ENCODE measurements at places on chromosomes 6 and 20.

DNA sequence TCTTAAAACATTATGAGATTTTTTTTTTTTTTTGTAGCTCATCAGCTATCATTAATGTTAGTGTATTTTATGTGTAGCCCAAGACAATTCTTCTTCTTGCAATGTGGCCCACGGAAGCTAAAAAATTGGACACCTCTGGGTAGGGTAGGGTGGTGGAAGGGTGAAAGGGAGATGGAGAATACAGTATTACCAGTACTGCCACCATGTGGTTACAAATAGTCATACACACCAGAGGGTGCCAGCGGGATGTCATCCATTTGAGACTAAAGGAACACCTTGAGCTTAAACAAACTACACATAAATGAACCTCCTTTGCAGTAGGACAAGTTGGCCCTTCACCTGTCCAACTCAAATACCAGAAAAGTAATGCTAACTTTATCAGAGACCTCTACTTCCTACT, 601.9 kb downstream of the HTR1B start:
- DNase-seq = no peak

DNA sequence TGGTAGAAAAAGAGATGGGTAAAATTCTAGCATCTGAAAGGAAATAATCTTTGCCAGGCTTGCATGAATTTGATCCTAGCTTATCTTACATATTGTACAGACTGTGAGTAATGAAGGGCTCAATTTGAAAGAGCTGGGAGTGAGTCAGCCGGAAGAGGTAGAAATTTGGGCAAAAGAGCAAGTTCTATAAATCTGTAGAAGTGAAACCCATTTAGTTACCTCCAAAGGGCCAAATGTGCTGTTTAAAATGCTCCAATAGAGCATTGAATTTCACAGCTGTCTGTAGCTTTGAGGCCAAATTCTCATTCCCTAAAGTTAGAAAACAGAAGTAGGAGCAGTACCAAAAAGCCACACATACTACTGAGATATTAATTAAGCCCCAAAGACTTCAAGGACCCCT, 466.1 kb downstream of the BTBD3 start:
- DNase-seq = no peak

DNA sequence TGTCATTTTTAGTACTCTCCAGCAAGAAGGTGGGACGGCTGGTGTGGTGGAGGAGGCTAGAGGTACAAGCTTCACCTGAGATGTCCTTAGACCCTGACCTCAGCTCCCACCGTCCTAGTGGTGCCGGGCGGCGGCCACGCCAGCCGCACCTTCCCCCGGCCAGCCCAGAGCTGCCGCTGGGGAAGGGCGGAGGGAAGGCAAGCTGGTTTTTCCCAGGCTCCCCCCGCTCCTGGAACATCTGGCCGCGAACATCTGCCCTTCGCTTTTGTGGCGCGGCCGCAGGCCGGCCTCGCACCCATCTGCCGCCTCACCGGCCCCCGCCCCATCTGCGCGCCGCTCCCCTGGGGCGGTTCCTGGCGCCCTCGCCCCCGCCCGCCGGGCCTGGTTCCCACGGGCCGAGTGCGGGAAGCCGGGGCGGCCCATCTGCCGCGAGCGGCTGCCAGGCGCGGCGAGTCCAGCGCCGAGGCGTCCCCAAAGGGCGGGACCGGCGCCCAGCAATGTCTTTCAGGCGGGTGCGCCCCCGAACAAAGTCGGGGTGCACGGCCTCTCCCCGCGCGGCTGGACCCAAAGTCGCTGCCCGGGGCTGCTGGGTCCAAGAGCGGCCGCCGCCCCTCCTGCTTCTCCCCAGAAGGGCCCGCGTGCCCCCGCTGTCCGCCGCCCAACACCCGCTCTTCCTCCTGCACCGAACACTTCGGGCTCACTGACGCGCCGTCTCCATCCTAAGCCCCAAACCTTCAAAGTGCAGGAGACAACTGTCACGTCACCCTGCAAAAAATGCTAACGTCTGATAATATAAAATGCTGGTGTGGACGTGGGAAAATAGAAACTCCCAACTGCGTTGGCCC, 17.3 kb upstream of the ID1 start:
- no peak for DNase-seq

- no peak for DNase-seq
Measured at GRCh38 chr6:22468256-22468965, 101.0 kb upstream of the HDGFL1 start.

GRCh38 chr6:73722318-73723060, 26.5 kb downstream of the CD109 start:
- DNase-seq = no peak

DNA sequence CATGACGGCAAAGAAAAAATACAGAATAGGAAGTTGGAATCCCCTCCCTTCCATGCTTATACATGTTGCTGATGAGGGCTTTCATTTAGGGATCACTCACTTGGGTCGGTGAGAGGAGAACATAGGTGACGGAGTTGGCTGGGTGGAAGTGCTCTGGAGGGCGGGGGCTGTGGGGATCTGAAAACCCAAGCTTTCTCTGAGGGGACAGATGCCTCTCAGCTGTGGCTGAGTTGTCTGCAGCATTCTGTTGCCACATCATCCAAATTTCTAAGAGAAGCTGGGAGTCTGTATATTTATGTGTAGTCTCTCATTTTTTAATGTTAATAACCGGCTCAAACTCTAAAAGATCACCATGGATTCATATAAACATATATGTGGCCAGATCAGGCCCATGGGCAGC, 141.5 kb downstream of the PLCB4 start:
- DNase-seq = no peak

GRCh38 chr6:108651340-108652227, 90.9 kb downstream of the FOXO3 start:
- DNase-seq = no peak

- no peak for DNase-seq
Measured at GRCh38 chr6:26459023-26459810, 1.5 kb downstream of the BTN2A1 start.

DNA sequence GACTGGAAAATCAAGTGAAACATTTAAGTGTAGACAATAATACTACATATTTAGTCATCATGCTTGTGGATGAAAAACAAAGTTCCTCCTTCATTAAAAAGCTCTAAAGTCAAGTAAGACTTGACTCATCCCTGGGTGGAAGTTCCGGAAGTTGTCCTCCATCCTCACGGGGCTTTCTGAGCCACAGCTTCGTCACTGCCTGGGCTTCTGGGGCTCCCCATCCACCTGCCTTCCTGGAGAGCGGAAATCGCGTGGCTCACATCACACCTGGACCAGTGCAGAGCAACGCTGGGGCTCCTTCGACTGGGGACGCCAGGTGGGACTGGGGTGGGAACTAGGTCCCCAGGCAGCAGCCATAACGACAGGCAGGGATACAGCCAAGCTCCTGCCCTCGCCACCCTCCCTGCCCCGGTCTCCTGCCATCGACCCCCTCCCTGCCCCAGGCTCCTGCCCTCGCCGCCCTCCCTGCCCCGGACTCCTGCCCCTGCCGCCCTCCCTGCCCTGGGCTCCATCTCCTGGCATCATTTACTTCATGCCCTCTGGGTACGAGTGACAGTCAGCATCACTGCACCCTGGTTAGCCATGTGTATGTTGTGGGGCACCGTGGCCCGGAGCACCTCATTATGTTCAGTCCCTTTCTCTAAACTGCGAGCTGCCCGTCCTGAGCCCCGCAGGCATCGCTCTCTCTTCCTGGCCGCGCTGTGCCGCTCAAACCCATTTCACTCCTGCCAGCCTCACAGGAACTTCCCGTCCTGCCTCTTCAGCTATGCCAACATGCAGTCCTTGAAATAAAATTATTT, 12.9 kb downstream of the THBS2 start:
- DNase-seq = no peak

DNA sequence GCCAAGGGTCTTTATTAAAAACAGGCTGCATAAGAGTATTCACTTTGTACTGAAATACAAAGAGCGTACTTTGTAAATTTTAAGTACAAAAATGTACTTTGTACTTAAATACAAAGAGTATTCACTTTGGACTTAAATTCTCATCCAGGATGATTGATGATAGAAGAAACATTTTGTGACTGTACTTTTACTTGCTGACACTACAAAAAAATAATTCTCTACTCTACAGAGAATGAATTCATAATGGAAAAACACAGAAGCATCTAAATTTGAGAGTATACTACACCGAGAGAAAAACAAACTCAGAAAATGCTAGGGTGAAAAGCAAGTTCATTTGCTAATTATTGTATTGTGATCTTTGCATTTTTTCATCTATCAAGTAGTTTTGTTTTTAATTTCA, 54.4 kb upstream of the STXBP5 start:
- DNase-seq = no peak

GRCh38 chr6:142014515-142014914, 118.2 kb upstream of the GJE1 start:
- no peak for DNase-seq

GRCh38 chr6:30678964-30679726, 6.3 kb upstream of the DHX16 start:
- no peak for DNase-seq

GRCh38 chr6:53989504-53989903, 121.7 kb upstream of the MLIP start:
- DNase-seq = no peak

- no peak for DNase-seq
Measured at GRCh38 chr20:51125780-51126179, 102.9 kb upstream of the KCNG1 start.

- DNase-seq = no peak
Measured at GRCh38 chr6:95660544-95660943, 83.2 kb downstream of the MANEA start.

DNA sequence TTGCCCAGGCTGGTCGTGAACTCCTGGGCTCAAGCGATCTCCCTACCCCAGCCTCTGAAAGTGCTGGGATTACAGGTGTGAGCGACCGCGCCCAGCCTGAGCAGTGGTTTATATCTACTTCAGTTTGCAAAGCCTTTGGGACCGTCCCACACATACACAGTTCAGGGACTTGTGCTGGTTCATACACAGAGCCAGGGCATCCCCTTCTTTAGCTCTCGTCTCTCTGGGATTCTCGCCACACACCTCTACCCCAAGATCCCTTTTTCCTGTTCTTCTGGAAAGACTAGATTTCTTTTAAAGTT, 12.5 kb downstream of the CAP2 start:
- no peak for DNase-seq

- DNase-seq = no peak
Measured at GRCh38 chr20:36825385-36826104, 50.4 kb upstream of the TLDC2 start.

- no peak for DNase-seq
Measured at GRCh38 chr6:36323062-36323461, 13.6 kb downstream of the BNIP5 start.

- no peak for DNase-seq
Measured at GRCh38 chr6:150255840-150256239, 113.0 kb upstream of the IYD start.

GRCh38 chr20:34023937-34024722, 30.4 kb downstream of the RALY start:
- DNase-seq = no peak

DNA sequence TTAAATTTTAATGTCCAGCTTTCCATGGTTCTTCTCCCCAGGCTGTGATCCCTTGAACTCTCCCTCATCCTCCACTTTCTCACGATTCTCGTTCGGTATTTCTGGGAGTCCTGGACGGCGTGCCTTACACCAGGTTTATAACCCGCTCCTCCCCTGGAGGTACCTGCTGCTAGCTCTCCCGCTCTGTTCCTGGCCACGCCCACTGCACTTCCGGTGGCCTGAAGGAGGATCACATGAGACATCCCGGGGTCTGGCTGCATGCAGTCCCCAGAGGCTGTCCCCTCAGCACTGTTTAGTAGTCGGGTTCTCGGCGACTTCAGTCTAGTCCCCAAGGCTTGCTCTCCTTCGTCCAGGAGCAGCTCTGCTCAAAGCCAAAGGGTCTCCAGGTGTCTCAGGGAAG, 28.4 kb upstream of the GCLC start:
- no peak for DNase-seq

DNA sequence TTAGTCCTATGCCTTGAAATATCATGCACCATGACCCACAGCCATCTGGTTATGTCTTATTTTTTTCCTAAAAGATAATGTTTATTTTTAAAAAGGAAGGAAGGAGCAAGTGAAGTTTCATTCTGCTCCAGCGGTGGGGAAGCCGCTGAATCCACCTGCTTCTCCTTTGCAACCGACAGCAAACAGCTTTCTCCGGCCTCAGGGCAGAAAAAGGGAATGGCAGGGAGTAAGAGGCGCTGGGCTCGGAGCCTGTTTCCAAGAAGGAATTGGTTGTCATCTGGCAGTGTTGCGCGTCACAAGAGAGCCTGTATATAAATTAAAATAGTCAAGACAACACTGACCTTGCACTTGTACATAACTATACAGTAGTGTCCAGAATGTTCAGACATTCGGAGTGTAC, 14.2 kb downstream of the GFRA4 start:
- no peak for DNase-seq

DNA sequence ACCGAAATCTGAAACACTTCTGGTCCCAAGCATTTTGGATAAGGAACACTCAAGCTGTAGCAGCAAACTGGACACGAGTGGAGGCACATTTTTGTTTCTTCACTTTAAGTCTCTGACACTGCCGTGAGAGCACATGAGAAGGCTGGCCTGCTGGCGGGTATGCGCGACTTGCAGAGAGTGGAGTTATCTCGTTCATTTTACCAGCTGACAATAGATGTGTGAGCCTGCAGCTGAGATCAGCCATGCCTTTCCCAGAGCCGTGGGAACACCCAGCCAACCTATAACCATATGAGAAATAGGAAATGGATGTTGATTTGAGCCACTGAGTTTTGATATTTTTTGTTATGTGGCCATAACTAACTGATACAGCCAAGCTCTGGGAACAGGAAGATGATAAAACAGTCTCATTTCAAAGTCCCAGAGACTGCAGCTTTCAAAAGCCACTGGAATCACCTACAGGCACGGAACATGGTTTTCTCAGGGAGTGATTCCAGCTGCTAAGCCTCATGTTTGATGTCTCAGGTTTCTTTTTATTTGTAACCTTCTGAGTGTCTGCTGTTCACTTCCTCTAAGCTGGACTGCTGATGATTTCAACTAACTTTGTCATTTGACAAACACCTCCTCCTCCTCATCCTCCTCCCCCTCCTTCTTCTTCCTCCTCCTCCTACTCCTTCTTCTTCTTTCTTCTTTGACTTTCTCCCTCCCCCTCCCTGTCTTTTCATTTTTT, 28.6 kb upstream of the LAMP5 start:
- DNase-seq = no peak

DNA sequence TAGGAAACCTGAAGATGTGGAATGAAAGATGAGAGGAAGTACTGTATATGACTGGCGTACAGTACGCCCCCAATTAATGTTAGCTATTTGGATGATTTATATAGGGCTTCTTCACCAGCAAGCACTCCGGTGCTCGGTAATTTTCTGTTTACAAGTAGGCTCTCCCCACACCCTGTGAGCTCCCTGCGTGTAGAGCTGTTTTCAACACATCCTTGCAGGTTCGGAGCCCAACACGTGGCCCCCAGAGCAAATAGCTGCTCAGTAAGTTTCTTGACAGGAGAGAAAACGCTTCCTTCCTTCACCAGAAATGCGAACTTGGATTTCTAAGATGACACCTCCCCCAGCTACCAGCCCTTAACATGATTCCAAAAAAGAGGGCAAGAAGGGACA, 1.2 kb upstream of the RAB22A start:
- DNase-seq = no peak

GRCh38 chr6:129895692-129896091, 34.6 kb upstream of the TMEM244 start:
- DNase-seq = no peak

GRCh38 chr6:55327169-55327568, at the start of gene GFRAL:
Gene GFRAL (plus strand): TSS chr6:55327469. CDS start chr6:55327555, 86 bp downstream.
- DNase-seq = no peak

Data from esophagus squamous epithelium (tissue), 5 donors.